ENCODE measurements at places on chromosomes 3 and 15.

DNA sequence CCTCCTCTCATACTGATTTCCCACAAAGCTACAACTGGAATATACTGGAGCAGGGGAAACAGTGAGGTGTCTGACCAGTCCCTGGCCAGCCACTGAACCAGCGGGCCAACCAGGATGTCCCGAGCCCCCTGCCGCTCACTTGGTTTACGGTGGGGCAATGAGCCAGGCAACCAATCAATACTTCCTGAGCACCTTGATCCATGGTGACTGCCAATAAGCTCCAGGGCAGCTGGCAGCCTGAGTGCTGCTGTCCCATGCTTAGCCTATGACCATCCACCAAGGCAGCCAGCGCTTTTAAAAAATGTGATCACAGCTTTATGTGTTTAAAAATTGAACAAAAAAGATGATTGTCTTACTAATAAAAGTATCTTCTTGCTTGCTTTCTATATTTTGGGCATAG is 4.2 kb downstream of the SCN10A start:
- no peak for DNase-seq

- DNase-seq = no peak
These were observed 55.7 kb downstream of the RLBP1 start for GRCh38 chr15:89165677-89166076.

GRCh38 chr3:31673950-31674349 is 141.2 kb downstream of the STT3B start:
- DNase-seq = no peak

DNA sequence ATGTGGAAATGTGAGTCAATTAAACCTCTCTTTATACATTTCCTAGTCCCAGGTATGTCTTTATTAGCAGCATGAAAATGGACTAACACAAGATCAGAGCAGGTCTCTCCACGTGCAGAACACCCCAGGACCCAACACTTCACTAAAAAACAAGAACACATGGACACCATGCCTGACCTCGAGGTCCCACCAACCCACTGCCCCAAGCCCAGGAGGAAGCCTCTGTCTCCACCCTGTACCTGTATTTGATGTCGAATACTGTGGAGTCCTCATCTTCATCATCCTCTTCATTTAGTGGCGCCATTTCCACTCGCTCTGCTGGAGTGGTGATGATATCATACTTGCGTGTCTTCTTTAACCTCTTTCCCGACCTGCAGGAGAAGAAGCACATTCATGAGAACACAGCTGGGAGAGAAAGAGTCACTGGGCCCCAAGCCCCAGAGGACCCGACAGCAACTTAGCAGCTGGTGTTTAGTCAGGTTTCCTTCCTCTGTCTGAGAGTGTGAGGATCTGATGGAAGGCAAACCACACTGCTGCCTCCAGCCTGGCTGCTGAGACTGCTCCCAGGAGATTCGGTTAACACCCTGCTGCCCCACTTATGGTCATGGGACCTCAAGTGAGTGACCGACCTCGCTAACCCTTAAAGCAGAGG is 25.5 kb downstream of the FAM174B start:
- DNase-seq = no peak

GRCh38 chr3:149727656-149728055 is 24.6 kb downstream of the COMMD2 start:
- DNase-seq = no peak

DNA sequence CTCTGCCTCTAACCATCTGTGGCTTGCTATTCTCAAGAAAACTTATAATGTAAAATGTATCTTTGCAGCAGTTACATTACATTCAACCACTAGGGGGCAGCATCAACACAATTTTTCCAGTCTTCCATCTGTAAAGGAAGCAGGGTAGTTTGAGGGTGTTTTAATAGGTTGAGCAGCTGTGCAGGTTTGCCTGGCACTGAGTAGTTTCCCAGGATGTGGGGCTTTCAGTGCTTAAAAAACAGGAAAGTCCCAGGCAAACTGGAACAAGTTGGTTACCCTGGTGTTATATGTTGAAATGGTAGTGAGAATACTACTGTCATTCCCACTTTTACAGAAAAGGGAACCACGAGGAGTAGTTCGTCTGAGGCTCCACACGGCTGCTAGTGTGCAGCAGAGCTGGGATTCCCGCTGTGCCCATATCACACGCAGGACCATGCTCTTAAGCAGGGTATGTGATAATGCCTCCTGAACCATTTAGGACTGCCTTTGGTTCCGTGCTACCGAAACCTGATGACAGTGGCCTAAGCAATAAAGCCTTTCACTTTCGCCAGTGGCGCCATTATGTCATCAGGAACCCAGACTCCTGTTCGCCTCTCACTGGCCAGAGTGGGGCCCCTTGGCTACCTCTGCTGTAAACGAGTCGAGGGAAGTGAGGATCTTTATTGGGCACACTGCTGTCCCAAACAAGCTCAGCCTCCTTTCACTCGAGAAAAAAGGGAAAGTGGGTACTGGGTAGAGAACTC is 64.7 kb upstream of the ZBTB38 start:
- DNase-seq = no peak

DNA sequence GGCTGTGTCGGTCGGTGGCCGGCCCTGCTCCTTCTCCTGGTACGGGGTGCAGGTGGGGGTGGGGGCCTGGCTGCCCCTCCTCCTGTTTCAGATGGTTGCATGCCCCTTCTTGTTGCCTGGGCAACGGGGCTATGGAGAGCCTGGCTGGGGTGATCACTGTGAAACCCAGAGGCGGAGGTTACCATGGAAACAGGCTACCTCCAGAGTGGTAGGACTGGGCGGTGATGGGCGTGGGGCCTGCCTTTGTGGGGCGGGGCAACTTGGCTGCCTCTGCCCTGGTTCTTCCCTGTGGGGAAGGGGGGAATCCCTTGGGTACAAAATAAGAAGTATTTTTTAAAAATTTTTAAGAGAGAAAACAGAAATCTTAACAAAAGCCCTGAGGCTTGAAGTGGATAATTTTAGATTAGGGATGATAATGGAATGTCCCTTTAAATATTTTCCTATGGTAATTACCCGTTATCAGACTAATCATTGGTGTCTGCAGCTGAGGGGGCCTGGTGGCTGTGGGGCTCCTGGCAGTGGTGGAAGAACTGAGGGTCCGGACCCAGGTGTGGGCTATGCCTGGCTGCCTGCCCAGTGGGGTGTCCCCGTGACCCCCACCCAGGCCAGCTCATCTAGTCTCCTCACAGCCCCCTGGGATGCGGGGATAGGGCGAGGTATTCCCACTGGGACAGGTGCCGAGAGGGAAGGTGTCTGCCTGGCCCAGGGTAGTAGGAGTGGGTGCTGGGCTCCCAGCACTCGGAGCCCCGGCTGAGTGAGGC is 32.5 kb downstream of the PLXNA1 start:
- no peak for DNase-seq

- DNase-seq = no peak
These were observed 46.0 kb upstream of the RASGRF1 start for GRCh38 chr15:79136434-79137046.

DNA sequence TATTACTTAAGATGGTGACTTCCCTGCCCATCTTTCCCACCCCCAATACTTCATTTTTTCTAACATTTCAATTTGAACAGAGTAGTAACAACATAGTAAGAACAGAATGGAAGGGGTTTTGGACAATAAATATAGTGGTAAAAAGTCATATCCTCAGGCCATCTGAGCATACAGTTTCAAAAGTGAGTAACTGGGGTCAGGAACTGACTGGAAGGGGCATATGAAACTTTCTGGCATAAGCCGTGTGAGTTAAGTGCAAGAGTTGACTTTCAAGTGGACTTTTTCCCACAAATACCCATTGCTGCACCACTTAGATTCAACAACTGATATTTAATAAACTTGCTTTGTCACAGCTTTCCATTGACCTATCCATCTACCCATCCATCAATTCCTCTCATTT is 153.5 kb upstream of the IL12A start:
- DNase-seq = no peak

DNA sequence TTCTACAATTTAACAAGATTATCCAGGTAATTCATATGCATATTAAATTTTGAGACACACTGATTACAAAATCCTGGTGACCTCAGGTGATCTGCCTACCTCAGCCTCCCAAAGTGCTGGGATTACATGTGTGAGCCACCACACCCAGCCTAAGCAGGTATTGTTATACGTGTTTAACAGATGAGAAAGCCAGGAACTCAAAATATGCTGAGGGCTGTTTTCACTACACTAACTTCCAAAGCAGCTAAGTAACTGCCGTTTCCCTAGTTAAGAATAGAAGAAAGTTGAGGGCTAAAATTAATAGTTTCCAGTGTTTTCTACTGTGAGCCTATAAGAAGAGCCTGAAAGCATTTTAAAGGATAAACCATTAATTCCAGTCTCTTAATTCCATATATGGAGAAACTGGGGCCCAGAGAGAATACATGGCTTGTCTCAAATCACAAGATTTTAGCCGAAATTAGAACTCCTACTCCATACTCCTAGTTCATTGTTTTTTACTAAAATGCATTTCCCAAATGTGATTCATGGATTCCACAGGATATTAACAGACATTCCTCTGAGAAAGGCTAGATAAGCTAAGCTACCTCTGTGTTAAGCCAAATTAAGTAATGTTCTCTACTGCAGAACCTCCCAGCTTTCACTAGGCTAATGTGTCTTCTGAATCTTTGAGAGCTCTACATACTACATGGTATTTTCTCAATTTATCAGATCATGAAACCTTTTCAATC is 17.0 kb upstream of the AVEN start:
- DNase-seq = no peak

GRCh38 chr15:67678993-67679392 is 136.5 kb downstream of the MAP2K5 start:
- DNase-seq = no peak

- no peak for DNase-seq
These were observed 160.3 kb downstream of the MTHFS start for GRCh38 chr15:79736435-79737000.

- no peak for DNase-seq
These were observed 178.8 kb downstream of the ABHD5 start for GRCh38 chr3:43869491-43869890.

DNA sequence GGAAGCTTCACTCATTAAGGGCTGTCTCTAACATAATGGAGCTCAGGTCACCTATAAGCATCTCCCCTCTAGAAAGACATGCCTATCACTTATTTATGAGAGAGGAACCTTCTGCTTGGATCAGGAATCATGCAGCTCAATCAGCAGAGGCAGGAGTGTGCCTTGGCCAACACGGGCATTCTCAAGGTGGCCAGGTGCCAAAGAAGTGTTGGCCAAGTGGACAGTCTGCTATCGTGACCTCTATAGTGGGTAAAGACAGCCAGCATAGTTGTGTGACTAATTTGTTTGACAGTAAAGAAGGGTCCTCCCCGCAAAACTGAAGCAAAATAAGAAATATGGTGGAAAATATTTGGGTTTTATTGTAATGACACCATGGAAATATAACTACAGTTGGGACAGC is 14.7 kb upstream of the AGTR1 start:
- DNase-seq = no peak

DNA sequence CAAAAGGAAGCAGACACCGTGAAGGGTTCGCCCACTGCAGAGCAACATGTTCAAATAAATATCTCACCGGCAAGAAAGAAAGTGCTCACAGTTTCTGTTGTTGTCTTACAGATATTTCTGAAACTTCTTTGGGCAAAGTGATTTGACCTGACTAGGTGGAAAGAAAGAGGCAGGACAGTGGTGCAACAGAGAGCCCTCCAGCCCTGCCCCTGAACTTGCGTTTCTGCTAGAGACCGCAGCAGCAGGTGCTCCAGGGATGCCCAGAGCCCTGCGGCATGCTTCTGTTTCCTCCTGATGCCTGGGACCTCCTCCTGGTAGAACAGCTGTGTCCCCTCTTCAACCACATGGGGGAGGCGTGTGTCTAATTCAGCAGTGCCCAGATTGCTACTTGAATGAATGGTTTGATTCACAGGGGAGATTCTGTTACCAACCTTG is 123.4 kb downstream of the ATP10A start:
- no peak for DNase-seq

DNA sequence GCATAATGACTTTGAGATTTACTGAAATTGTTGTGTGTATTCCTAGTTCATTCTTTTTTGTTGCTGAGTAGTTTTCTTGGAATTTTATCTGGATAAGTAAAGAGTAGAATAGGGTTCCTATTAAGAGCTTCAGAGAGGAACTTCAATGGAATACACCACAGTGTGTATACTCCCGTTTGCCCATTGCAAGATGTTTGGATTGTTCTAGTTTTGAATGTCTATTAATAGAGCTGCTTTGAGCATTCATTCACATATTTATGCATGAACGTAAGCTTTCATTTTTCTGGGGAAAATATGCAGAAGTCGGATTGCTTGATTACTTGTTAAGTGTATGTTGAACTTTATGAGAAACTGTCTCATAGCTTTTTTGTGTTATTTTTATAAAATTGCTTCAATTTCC is 580.5 kb downstream of the OTOL1 start:
- no peak for DNase-seq

GRCh38 chr3:143935678-143936077 is 35.9 kb upstream of the DIPK2A start:
- DNase-seq = no peak

- DNase-seq = no peak
These were observed 1.3 kb downstream of the LRRC15 start for GRCh38 chr3:194367992-194368841.

DNA sequence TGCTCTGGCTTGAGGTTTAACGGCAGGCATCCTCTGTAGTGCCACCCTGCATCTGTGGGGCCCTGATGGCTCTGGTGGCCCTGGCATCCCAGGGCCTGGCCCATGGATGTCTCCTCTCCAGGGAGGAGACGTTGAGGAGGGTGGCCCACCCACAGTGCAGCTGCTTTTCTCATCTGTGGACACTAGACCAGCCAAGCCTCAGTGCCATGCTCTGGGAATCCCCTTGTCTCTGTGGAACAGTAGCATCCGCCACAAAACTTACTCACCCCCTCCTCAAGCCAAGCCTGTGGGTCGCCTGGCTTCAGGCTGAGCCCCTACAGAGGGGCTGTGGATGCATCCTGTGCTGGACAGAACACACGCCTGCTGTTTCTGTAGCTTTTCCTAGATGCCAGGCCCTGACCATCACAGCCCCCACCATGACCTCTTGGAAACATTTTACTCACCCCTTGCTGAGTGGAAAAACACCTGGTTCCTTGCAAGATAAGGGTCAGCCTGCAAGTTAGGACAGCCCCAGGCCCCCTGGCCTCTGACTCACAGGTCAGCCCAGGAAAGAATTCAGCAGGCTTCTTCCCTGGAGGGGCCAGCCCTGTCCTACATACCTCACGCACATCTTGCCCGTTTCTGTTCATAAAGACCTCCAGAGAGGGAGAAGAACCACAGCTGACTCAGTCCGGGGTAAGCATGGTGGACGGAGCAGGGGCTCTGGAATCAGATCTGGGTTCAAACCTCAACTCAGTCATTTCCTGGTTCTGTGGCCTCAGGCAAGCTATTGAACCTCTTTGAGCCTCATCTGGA is 19.0 kb downstream of the PAK6 start:
- DNase-seq = no peak

DNA sequence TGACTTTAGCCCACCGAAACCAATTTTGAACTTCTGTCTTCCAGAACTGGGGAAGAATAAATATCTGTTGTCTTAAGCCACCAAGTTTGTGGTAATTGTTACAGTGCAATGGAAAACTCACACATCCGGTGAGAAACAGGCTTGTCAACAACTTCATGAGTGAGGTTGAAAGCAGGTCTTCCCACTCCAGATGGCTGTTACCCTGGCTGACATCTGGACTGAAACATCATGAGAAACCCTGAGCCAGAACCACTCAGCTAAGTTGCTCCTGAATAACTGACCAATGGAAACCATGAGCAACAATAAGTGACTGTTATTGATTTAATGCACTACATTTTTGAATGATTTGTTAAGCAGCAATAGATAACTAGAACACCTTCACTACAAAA is 10.3 kb downstream of the ACSBG1 start:
- DNase-seq = no peak
